ENCODE measurements at places on chromosomes 12 and 14.

GRCh38 chr12:8987685-8988084 lies 1.7 kb upstream of the KLRG1 start:
- DNase-seq: no peak

GRCh38 chr12:105585107-105585506 lies 254.6 kb downstream of the C12orf75 start:
- no peak for DNase-seq

DNA sequence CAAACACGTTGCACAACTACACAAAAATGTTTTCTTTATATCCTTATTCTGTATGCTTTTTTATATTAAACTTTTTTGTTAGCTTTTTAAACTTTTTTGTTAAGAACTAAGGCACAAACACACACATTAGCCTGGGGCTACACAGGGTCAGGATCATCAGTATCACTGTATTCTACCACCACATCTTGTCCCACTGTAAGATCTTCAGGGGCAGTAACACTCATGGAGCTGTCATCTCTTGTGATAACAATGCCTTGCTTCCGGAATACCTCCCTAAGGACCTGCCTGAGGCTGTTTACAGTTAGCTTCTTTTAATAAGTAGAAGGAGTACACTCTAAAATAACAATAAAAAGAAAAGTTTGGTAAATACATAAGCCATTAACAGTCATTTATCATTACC lies 42.2 kb downstream of the PLEKHA5 start:
- DNase-seq: no peak

DNA sequence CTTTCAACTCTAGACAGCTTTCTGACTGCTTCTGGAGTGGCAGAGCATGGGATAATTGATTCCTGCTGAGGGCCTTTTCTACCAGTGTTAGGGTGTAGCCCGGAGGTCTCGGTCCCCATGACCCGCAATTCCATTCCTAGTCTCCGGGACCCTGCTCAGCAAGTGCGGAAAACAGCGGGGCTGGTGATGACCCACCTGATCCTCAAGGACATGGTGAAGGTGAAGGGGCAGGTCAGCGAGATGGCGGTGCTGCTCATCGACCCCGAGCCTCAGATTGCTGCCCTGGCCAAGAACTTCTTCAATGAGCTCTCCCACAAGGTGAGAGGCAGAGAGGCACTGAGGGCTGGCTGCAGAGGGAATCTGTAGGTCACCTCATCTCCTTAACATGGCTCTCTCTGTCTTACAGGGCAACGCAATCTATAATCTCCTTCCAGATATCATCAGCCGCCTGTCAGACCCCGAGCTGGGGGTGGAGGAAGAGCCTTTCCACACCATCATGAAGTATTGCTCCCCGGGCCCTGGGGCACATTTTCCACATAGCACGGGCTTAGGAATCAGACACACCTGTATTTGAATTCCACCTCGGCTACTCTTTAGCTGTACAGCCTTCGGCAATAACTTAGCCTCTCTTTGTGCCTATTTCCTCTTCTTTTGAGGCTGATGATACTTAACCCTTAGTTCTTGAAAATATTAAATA lies 5.6 kb upstream of the GAPDH start:
- DNase-seq: no peak

DNA sequence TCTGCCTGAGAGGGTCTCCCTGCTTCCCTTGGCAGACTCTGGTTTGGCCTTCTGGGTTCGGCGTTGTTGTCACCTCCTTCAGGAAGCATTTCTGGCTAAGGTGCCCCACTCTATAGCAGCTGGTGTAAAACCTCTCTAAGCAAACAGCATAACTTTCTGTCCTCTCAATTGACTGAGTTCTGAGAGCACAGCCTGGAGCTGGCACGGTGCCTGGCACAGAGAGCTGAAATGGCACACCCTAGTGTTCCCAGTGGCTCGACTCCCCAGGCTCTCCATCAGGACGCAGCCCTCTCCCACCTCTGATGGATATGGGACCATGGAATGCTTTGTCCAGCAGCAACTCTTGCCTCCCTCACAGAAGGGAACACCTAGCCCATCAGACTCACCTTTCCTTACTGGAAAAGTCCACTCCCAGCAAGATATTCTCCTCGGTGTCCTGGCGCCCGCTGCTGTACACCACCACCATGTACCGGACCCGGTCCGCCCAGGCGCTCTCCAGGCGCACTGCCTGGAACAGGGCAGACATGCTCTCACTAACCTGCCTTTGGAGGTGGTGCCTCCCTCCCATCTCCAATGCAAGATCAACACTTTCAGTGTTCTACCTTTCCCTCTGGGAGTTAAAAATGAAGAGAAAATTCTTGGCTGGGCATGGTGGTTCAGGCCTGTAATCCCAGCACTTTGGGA lies 40.6 kb downstream of the SSH1 start:
- peak; percentile 51 for DNase-seq

- no peak for DNase-seq
Measured at GRCh38 chr14:57834961-57835360, 30.9 kb downstream of the SLC35F4 start.

GRCh38 chr12:57235017-57235727 lies 5.7 kb downstream of the SHMT2 start:
- no peak for DNase-seq

DNA sequence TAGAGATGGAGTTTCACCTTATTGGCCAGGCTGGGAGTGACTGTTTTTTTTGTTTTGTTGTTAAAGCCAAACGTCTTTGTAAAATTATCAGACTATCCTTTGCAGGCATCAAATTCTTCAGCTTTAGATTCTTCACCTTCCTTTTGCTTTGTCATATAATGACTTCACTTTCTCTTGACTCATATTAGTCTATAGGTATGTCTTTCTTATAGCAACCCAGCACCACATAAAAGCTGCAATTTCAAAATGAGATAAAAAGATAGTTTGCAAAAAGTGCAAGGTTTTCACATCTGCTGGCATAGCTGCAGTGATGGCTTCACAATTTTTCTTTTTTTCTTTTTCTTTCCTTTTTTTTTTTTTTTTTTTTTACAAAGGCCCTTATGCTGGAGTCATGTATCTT lies 39.2 kb downstream of the COX16 start:
- DNase-seq: no peak

- no peak for DNase-seq
Measured at GRCh38 chr14:81396113-81396512, 4.0 kb downstream of the STON2 start.

- DNase-seq: no peak
Measured at GRCh38 chr12:121209221-121209620, 708 bp upstream of the P2RX4 start.
